SHP77 treated with DMSO at 0.1 percent for 48 hours (cell line): ENCODE measurements at places on chromosomes 13 and 19.

DNA sequence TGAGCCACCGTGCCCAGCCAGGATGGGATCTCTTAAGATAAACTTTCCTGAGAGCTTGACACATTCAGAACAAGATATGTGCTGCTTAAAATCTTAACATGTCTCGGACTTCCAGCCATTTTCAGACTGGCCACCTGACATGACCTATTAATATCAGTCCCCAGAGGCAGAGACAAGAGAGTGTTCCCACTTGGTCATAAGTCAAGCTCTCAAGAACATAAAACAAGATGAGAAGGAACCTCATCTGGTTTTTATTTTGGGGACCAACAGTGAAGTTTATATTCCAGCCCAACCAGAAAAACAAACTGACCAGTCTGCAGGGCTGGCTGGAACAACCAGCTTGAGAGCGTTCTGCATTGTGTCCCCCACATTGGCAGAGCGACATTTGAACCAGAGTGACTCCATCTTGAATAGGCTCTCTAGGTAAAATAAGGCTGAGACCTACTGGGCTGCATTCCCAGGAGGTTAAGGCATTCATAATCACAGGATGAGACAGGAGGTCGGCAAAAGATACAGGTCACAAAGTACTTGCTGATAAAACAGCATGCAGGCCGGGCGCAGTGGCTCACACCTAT lies 21.8 kb upstream of the PLEKHF1 start:
- DNase-seq: no peak

DNA sequence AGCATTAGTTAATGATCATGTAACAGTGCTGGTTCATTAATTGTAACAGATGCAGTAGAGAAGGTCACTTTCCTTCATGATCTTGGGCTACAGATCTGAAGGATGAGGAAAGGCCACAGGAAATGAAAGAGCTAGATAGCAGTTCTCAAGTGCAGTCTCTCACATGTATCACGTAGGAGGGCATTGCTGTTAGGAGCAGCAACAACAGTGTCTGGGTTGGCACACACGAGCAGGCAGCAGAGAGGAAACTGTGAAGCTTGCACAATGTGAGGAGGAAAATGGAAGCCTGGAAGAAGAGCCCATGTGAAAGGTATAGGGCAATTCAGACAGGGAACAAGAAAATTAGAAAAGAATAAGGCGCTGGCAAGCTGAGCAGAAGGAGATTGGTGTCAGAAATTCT lies 1741.5 kb downstream of the PCDH9 start:
- DNase-seq: no peak

DNA sequence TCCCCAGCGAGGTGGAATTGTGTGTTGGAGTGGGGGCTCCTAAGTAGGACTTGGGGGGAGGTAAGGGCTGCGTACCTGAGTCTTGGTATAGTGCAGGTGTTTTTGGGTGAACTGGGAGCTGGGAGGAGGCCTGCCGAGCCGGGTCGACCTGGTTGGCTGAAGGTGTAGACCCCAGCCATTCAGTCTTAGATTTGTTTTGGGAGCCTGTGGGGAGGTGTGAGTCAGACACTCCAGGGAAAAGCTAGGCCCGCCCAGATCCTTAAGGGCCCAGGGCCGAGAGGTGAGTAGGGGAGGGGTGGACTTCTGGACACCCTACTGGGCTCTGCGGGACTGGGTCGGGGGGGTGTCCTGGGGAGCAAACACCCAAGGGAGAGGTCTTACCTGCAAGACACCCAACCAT lies 935 bp downstream of the CRB3 start:
- no peak for DNase-seq

DNA sequence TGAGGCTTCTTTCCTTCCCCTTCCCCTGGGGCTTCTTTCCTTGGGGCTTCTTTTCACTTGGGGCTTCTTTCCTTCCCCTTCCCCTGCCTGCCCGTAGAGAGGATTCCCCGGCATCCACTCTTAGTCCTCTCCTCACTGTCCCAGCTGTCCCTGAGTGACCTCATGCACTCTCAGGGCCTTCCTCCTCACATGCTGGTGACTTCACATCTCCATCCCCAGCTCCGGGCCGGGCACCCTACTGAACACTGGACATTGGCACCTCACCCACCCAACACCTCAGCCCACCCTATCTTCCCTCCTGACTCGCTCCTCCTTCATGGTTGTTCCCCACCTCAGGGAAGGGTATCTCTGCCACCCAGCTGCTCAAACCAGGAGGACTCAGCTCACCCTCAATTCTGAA lies 130.6 kb downstream of the STARD13 start:
- DNase-seq: no peak

DNA sequence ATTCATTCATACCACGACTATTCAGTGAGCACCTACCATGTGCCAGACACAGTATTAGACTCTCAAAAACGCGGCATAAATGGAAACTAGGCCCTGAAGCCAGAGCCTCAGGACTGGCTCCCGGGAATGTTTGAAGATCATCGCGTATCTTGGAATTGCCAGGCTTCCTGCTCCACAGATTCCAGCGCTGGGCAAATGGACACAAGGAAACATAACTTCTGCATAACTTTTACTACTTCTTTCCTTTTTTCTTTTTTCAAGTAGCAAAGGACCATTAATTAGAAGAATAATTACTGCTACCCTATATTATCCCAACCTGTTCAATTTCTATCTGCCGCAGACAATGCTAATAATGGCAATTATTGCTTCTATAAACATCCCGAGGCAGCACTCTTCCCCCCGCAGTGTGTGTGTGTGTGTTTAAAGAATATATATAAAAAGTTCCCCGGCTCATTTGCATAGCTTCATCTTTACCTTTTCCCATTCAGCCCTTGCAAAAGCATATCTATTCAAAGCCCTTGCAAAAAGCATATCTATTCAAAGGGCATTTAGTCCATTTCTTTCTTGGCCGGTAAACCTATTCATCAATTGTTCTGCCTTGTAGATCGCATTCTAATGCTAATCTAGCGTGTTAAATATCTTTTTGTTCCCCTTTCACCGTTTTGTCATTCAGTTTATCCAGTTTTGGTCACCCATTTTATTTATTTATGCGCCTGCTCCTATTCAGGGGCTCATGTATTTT lies 6.1 kb downstream of the SOX21 start:
- DNase-seq: no peak

DNA sequence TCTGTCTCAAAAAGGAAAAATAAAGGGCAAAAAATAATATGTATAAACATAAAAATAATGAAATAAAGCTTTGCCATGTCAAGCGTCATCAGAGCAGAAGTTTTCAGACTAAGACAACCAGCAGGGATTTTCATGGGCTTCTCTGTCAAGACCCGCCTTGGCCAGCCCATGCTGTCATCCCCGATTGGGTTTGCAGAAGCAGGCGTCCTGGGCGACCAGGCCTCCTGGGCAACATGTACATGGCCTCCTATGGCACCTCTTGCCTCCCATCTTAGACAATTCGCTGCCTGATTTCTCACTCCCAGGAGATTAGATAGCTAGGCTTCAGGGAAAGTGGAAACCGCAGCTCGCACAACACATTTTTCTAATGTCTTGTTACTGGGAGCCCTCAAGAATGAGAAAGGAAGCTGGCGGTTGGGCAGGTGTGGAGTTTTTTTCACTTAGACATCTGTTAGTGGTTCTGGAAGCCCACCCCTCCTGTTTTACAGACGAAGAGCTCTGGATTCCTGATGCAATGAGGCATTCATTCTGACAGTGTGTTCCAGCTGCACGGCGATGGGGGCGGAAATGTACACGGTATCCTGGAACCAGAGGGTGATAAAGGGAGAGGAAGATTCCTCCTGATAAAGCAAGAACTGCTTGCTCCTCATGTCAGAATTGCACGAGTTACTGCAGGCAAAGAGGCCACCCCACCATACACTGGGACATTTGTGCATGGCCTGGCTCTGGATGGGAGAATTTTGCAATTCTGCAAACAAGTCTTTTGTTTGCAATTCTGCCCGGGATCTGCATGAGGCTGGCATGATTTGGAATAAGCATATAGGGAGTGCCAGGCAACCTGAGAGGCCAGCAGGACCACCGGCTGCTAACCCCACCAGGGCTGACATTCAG lies 47.4 kb upstream of the KATNAL1 start:
- DNase-seq: no peak

GRCh38 chr13:30806784-30807183 lies 71.4 kb downstream of the ALOX5AP start:
- no peak for DNase-seq

DNA sequence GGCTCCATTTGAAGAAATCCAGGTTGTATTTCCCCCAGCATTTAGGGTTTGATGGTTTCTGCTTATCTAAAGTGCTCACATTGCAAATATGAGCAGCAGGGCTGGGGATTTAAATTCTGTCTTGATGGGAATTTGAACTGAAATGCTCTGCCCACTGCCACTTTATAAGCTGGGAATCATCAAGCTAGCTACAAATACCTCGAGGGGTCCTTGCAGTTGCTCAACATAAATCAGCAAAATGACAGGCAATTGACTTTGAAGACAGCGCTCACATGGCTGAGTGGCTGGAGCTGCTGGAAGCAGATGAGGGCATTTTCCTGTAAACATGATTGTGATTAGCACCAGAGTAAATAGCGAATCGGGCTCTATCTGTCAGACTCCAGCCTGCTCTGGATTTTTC lies 39.4 kb upstream of the MEDAG start:
- DNase-seq: no peak

GRCh38 chr19:14073261-14073924 lies 807 bp downstream of the MISP3 start:
- DNase-seq: no peak

GRCh38 chr13:31870511-31870910 lies 131.2 kb downstream of the RXFP2 start:
- DNase-seq: no peak
